Stimulated activated CD8-positive, alpha-beta memory T cell treated with anti-CD3 and anti-CD28 coated beads, Interleukin-2, amount 100 ng/mL, for 48 hours (primary cell): ENCODE measurements at places on chromosomes 2 and 18.
A peak's percentile ranks its signal among the peaks of the same experiment; 100 is the strongest.

GRCh38 chr2:425243-425642 is 137.4 kb upstream of the ALKAL2 start:
- DNase-seq, result no peak

GRCh38 chr2:46460241-46460921 is 19.0 kb upstream of the TMEM247 start:
- DNase-seq, result no peak

DNA sequence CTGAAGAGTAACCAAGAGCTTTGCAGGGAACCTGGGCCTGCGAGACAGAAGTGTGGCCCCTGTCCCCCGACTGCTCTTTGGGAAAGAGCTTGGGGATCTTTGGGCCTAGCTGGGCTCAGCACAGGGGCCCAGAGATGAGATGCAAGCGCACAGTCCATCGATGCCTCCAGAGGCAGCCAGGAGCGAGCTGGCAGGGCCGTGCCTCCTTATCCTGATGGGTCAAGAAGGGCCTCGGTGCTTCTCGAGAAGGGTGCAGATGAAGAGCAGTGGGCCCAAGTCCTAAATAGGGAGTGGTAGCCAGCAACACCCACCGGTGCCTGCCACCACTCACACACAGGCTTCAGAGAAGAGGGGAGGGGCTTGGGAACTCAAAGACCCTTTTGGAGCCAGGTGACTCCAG is 17.6 kb downstream of the KCNK3 start:
- no peak for DNase-seq

DNA sequence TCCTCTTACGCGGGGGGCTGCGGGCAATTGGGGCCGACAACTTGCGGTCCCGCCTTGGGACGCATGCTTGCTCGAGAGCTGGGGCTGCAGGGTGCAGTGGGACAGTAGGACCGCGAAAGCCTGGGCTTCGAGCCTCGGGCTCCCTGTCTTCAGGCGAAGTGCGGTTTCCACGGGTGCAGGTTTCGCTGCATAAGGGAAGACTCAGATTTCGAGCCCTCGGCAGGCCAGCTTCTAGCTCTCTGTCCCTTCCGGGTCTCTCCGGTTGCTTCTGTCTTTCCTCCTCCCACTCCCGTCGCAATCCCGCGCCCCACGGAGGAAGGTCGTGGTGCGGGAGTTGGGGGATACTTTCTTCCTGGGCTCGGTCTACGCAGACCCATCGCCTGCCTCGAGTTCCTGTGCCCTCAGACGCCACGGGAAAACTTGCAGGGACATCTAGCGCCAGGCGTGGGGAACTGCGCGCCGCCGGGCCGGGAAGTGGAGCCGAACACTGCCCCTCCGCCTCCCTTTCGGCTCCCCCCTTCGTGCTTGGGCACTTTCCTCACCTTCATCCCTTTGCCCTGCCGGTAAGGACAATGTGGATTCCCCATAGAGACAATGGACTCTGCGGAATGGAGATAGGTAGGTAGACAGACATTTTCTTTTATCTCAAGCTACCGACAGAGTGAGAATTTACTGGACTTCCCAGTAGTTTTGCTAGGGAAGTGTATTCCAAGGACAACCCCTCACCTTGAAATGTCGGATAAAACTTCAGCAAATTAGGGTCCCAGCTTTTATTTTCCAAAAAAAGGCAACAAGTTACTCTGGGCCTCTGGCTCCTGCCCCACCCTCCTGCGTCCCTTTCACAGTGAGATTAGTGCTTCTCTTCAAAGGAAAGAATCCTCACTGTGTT is 4.2 kb upstream of the HOXD13 start:
- no peak for DNase-seq

DNA sequence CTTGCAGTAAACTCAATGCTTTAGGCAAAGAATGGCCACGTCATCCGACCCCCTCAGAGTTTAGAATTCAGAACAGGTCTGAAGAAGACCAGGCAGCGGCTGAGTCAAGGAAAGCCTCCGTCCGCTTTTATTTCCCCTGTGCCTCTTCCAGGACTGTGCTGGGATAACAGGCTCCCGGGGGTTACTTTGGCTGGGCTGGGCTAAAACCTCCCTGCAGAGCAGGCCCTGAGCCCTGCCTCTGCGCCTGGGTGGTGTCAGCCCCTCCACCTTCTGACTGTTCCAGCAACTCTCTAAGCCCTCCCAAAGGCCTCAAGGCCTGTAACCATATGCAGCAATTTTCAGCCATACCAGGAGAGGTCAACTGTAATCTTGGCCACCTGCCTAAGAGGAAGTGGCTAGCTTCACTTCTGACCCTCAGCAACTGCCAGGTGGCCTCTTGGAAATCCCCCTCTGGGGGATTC is 166.5 kb downstream of the RPIA start:
- no peak for DNase-seq

DNA sequence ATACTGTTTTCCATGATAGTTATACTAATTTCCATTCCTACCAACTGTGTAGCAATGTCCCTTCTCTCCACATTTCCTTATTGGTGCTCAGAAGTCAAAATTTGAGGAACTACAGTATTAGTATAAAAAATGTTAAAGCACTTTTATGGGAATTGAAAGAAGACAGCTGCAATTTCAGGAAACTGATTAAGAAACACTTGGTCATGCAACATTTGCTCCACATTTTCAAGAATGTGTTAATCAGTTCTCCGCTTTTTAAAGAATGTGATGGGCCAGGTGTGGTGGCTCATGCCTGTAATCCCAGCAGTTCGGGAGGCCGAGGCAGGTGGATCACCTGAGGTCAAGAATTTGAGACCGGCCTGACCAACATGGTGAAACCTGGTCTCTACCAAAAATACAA is 33.6 kb upstream of the MGAT4A start:
- no peak for DNase-seq

DNA sequence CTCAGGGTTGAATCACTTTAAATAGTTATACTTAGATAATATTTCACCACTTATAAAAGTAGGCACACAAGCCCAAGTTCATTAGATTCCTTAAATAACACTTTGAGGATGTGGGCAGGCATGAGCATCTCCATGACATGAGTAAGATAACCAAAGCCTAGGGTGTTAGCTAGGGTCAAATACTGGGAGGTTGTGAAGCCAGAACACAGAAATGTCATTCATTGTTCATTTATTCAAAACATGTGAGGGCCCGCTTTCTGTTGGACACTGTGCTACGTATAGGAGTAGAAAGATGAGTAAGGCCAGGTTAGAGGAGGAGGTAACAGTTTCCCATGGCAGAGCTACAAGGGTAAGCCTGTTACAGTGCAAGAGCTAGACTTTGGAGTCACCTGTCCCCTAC is 93.5 kb upstream of the NEDD4L start:
- DNase-seq, result no peak

DNA sequence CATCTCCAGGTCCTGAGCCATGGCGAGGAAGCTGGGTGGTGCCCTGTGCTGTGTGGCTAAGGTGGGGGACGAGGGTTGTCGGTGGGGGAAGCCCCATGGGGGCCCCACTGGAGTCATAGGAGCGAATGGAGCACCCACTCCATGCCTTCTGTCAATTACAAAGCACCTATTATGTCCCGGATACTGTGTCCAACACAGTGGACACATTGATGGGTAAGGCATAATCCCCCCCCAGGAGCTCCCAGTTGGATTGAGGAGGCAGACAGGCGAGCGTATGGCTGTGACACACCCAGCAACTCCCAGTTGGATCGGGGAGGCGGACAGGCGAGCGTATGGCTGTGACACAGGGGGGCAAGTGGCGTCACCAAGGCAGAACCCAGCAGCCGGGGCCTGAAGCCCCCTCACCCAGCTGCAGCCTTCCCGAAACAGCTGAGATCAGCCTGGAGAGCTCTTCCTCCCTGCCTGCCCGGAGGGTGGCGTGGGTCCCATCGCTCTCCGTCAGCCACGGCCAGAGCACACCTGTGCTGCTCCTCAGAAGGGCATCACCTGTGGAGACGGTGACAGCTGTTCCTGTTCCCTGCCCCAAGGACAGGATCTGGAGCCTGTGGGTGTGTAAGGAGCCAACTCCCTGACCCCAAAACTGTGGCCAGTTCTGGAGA is 69.6 kb downstream of the HPCAL1 start:
- no peak for DNase-seq

DNA sequence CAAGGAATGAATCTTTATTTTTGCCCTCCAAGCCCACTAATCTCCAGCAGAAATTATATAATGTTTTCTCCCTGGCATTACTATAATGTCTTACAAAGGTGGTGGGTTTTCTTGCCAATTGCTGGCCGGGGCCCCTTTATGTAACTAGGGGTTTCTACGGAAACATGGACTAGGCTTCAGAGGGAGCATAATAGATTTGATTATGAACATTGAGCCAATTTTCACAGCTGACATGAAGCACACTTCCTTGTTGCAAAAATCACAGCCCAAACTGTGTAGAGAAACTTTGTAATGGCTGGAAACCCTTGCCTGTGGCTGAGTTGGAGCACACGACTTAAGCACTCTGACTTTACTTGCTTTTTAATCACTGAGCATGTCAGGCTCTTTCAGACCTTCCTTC is 3.8 kb upstream of the CYRIA start:
- no peak for DNase-seq

DNA sequence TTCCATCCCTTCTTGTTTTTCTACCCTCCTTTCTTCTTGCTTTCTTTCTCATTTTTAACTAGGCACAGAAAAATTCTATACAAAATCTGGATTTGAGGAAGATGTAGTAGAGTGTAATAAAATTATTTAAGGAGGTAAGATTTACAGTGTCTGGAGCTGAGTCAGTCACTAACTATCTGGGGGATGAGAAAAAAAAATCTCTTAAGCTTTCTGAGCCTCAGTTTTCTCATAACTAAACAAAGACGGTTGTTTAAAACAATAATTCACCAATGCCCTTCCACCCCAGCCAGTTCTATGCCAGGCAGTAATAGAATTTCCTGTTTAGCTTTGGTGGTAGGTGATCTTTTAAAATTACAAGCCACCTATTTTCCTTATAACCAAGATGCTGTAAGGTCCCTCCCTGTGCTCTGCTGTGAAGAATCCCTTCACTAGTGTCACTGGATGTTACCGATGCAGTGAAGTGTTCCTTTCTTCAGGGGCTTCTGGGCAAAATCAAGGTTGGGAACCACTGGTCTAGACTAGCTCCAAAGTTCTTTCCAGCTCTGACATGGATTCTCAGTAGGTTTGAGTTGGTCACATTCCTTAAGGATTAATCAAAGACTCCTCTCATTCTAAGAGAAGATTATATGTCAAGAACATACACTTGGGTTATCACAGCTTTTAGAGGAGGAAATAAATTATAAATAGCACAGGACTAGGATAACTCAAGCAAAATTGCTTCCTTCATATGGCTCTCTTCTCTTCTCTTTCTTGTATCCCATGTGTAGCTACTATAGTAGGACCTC is 289.0 kb downstream of the CDH2 start:
- no peak for DNase-seq

GRCh38 chr18:60146220-60146960 is 226.2 kb downstream of the MC4R start:
- no peak for DNase-seq

- DNase-seq, result no peak
These were observed 781.3 kb upstream of the NRXN1 start for GRCh38 chr2:51813247-51813646.

GRCh38 chr2:36729067-36729466 is 32.6 kb downstream of the VIT start:
- DNase-seq, result no peak

DNA sequence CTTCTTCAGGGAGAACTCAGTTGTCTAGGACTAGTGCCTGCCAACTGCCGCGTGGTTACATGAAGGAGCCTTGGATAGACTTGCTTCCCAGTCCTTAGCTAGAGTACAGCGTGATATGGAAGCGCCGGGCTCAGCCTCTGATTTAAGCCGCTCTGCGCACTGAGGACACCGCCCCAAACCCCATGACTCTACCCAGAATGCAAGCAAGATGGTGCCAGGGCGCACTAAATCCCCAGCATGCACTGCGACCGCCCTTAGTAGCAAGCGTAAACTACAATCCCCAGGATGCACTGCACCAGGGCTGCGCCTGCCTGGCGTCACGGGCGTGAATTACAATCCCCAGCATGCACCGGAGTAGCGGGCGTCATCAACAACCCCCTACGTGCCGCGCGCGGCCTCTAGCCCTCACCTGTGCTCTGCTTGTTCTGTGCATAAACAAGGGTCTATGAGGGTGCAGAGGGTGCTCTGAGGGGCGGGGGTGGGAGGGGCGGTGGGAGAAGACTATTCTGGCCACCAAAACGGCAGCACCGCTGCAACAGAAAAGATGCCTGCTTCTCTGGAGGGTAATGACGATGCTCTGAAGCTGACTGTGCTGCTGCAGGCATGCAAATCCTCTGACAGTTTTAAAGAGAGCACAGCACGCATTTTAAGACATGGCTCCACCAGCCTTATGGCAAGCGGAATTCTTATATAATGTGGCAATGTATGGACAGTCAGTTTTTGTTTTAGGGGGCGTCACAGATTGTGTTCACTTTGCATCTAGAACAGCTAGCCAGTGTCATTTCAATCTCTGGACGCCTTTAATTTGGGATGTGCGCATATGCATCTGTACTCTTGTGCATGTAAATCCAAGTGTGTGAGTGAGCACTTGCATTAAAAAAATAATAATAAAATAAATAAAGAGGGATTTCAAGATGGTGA is 282.5 kb upstream of the MYT1L start:
- DNase-seq, result peak; percentile 82

- DNase-seq, result no peak
These were observed 53.9 kb downstream of the KCTD18 start for GRCh38 chr2:200455958-200456421.

- DNase-seq, result no peak
These were observed 605.5 kb downstream of the SATB2 start for GRCh38 chr2:198852248-198852647.

- no peak for DNase-seq
These were observed 166.5 kb upstream of the SALL3 start for GRCh38 chr18:78813156-78813555.

- DNase-seq, result no peak
These were observed 420.9 kb upstream of the PKDCC start for GRCh38 chr2:41626936-41627335.

GRCh38 chr2:135820003-135820618 is 16.9 kb downstream of the LCT start:
- DNase-seq, result peak; percentile 86

DNA sequence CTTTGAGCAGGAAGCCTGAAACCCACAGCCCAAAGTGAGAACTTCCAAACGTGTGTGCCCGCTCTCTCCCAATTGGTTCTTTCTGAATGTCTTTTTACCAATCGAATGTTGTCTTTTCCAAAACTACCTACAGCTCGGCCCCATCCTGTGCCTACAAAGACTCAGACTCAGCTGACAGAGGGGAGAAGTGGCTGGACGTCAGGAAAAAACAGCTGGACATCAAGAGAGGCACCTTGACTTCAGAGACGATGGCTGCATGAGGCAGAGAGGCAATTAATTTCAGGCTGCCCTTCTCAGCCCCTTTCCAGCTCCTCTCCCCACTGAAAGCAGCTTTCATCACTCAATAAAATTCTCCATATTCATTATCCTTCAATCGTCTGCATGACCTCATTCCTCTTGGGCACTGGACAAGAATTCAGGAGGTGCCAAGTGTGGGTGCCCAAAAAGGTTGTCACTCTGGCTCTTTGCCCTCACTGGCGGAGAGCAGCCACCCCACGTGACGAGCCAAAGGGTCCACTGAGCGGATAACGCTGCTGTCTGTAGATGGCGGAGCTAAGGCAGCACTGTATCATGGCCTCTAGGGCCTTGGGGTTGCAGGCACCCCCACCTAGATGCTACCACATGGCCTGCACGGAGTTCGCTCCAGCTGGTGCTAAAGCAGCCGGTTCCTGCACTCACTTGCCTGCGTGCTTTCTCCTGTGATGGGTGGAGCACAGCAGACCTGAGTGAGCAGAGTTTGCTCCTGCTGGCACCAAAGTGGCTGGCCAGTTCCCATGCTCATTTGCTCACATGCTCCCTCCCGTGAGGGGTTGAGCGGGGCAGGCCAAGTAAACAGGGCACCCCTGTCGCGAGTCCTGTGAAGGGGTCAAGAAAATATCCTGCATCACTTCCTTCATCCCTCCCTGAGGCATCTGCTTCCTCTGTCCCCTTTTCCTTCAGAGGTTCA is 37.9 kb downstream of the FAM210A start:
- no peak for DNase-seq
